ENCODE measurements at places on chromosomes 16 and 17.

DNA sequence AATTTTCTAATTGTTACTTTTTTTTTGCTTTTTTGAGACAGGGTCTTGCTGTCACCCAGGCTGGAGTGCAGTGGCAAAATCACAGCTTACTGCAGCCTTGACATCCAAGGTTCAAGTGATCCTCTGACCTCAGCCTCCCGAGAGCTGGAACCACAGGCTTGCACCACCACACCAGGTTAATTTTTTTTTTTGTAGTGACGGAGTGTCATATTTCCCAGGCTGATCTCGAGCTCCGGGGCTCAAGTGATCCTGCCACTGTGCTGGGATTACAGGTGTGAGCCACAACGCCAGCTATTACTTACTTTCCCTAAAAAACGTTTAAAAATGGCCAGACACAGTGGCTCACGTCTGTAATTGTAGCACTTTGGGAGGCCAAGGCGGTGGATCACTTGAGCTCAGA, 6.6 kb downstream of the NPLOC4 start:
- DNase-seq: no peak

DNA sequence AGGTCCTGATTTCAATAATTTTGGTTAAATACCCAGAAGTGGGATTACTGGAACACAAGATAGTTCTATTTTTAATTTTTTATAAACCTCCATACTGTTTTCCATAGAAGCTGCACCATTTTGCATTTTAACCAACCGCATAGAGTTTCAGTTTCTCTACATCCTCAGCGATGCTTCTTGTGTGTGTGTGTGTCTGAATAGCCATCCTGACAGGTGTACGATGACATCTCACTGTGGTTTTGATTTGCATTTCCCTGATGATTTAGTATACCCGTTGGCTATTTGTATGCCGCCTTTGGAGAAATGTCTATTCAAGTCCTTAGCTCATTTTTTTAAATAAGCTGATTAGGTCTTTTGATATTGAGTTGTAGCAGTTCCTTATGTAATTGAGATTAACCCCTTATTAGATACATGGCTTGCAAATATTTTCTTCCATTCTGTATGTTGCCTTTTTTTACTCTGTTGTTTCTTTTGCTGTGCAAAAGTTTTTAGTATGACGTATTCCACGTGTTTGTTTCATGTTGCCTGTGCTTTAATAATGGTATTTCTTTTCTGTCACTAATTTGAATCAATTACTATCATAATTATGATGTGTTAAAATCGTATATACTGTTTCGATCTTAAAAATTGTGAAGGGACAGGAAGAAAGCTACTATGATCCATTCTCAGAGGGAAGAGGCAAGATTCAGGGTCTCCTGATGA, 227.2 kb upstream of the MON1B start:
- no peak for DNase-seq

DNA sequence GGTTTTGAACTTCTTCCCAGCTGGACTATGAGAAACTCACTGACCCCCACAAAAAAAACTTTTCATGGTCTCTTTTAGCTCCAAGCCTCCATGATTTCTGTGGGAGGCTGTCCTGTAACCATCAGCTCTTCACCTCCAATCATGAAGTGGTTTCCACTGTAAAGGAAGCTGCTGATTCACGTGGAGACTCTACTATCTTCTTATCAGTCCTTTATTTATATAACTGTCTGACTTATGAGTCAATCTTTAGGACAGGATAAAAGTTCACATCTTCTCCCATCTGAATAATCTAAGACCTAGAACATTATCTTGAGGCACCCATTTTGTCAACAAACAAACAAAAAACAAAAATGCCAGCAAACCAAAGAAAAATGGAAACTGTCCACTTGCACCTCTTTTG, 409.9 kb downstream of the SLC39A11 start:
- DNase-seq: no peak

DNA sequence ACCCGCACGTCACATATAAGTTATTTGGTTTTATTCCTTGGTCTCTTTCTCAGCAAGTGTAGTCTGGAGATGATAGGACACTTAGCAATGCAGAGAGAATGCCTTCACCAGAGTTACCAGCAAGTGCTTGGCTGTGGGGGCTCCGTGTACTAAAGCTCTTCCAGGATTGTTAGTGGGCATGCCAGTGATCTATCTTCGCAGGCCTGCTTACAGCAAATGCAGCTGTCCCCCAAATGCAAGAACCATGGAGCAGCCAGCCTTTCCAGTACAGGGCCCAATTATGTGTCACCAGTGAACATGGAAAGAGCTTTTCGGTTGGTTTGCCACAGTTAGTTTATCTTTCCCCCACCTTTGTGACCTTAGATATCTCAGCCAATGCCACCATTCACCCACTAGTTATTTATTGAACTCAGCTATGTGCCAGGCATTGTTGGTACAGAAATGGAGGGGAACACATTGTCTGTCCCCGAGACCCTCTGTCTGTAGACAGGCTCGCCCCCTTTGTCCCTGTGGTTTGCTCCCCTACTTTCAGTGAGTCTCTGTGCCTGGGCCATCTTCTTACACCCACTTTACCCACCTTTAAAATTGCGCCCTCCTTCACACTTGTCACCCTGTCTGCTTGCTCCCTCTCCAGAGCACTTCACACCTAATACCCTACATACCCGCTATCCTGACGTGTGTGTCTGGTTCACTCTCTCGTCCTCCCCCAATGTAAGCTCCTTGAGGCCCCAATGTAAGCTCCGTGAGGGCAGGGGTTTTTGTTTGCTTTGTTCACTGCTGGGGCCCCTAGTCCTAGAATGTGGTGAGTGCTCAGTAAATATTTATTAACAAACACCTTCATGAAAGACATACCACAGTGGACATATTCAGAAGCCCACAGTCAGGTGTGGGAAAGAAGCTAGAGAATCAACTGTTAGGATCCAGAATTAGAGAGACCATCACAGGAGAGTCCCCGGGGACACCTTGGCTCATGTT, 13.3 kb downstream of the USP10 start:
- DNase-seq: no peak

DNA sequence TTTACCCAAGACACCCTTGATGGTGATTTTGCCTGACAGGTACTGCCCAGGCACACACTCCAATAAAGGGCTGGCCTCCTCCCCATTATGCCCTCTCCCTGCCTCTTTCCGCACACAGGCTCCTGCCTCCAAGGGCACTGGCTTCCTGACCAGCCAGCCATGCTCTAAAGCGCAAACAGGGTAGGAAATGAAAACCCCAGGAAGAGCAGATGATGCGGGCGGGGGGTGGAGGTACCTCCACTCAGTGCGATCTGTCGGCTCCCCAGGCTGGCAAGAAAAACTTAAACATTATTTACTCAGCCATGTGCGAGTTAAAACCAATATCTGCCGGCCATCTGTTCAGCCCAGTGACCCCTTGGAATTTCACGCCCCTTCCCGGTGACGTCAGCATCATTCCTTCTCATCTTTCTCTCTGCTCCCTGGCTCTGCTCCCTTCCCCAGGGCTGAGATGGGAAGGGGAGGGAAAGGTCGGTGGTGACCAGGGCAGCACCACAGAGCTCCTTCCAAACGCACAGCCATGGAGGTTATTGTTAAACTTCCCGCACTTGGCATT, 262.5 kb downstream of the CBLN1 start:
- DNase-seq: no peak

GRCh38 chr17:76690596-76691280, 20.0 kb downstream of the MXRA7 start:
- no peak for DNase-seq

DNA sequence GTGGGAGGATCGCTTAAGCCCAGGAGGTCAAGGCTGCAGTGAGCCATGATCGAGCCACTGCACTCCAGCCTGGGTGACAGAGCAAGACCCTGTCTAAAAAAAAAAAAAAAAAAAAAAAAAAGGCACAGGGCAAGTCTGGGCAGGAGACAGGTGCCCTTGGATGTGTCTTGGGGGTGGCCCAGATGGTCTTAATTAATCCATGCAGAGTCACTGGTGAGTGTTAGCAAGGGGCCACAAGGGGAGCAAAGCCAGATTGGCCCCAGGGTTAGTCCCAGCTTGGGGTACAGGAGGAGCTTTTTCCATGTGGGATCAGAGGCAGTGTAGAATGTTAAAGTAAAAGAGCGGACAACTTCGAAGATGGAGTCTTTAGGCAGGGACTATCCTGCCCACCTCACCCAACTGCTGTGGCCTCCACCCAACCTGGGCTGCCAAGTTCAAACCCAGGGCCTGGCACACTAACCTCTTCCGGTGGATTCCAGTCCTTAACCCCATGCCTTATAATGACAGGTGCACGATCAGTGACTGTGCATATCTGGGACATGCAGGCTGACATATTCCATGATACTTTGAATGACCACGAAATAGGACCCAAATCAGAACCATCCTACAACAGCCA, 32.2 kb upstream of the MFSD6L start:
- DNase-seq: no peak

- DNase-seq: no peak
These were observed 9.5 kb upstream of the GALK1 start for GRCh38 chr17:75774471-75774990.

GRCh38 chr16:3797904-3798811, 80.8 kb upstream of the TRAP1 start:
- DNase-seq: no peak

- DNase-seq: no peak
These were observed 29.7 kb upstream of the CDC42EP4 start for GRCh38 chr17:73341350-73342049.

DNA sequence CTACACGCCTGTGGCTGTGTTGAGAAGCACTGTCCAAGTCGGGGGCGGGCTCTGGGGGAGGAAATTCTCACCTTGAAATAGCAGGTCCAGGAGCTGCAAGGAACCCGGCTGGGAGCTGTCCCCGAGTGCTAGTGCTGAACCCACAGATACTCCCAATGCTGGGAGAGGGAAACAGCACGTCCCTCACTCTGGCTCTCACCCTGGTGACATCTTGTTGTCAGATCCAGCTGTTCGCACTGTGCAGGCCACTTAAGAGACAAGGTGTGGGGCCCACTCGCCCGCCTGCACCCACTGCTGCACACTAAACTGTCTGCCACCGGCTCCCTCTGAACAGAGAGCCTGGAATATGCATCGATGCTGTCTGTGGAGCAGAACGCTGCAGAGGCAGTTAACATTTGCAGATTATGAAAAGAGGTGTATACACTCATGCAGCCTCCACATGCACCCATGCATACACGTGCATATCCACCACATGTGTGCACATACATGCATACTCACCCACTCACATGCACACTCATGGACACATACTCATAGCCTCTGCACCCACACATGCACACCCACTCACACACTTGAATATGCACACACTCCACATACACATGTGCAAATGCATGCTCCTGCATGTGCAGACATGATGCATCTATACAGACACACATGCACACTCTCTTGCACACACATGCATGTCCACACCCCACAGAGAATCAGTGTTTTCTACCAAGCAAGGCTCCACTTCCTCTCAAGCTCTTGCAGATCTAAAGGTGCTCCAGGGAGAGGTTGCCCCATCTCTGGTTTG, 42.0 kb downstream of the MGAT5B start:
- peak; percentile 54 for DNase-seq

- no peak for DNase-seq
These were observed 6.5 kb downstream of the TM4SF5 start for GRCh38 chr17:4777969-4778760.

DNA sequence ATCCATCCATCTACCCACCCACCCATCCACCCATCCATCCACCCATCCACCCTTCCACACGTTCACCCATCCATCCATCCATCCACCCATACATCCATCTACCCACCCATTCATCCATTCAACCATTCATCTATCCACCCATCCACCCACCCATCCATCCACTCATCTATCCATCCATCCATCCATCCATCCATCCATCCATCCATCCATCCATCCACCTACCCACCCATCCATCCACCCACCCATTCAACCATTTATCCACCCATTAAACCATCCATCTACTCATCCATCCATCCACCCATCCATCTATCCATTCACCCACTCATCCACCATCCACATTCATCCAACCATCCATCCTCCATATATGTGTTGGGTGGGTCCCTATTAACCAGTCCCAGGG, 26.2 kb upstream of the RPTOR start:
- DNase-seq: no peak

DNA sequence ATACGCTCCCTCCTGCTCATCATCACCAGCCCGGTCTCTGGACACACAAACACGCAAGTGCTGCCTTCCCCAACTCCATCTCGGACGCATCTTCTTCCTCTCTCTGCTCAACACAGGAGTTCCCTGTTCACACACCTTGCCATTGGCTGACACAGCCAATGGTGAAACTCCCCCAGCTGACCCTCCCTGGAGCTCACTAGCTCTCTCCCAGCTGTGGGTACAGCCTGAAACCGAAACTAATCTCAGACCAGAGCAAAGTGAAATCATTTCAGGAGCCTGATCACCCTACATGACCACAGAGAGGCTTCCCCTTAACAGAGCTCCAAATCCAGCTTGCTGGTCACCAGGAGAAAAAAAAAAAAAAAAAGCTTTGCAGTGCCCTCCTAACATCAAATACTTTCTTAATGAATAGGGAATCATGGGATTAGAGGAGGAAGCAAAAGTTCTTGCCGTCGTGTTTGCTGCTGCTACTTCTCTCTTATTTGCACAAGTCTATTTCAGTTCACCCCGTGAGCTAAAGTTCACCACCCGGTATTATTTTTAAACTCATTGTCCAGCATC, 8.3 kb downstream of the CUEDC1 start:
- DNase-seq: peak; percentile 69

DNA sequence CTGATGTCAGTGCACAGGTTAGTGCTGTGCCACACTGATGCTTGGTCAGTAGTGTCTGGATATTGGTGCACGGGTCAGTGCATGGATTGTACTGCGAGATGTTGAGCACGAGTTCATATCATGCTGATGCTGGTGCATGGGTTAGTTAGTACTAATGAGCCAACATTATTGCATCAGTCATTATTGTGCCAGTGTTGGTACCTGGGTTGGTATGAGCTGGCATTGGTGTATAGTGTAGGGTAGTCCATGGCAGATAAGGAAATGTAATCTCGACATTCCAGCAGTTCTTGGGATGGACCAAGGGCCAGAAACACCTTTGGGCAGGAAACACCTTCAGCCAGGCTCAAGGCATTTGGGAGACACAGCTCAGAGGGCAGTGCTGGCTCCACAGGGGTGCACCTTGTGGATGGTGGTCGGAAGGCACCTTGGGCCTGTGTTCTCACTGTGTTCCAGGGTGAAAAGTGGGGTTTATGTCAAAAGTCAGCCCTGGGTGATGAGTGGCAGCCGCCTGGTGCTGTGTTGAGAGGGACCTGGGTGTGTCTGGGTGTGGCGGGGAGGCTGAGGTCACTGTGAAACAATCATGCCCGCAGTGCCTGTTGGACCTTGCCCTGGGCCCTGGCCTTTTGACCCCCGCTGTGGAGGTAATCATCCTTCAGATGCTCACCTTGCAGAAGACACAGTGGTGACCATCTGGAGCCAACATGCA, 100.7 kb upstream of the ZNF469 start:
- no peak for DNase-seq

GRCh38 chr17:35790841-35791240, 4.6 kb downstream of the MMP28 start:
- DNase-seq: no peak

DNA sequence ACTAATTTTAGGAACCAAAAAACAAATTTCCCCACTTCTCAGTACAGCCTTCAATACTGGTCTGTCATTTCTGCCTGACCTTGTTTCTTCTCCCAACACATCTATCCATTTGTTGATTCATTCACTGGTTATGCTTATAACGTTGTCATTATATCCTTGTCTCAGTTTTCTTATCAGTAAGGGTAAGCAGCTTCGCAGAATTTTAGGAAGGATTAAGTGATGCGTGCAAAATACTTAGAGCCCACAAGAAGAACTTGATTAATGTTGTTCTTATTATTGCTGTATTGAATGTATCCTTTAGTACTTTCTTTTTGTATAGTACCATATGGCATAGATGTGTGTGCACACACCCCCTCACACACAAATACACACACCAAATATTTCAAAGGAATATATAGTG, 403.5 kb upstream of the HSBP1 start:
- no peak for DNase-seq
